ENCODE measurements at places on chromosomes 6 and 20.
A peak's percentile ranks its signal among the peaks of the same experiment; 100 is the strongest.

DNA sequence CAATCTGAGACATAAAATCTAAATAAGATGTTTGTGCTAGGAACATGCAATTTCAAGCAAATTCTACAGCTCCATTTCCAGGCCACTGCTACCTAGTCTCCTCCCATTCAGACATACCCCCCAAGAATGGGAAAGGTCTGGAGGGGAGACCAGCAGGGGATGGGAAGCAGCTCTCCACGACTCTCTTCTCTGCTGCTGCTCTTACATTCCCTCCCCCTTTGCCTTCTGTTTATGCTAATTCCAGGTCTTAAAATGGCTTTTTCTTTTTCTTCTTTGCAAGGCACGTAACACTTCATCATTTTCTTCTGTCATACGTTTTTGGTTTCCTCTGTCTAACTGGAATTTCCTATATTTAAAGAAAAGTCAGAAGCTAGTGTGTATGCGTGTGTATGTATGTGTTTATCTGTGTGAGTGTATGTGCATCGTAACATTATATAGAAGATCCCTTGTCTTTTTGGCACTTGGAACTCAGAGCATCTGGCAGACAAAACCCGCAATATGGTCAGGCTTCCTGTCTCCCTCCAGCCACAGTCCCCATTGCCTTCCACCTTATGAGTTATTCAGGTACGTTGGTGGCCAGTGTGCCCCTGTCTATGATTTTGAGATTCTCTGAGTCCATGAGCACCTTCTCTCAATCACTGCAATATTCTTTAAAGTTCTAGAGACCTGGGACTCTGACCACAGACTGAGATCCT is 493.7 kb downstream of the BTBD3 start:
- H3K27ac ChIP-seq, result no peak overlapping the region
- no peak overlapping the region for H3K4me3 ChIP-seq
- no peaks in the 10 kb centered on the region for H3K36me3 ChIP-seq
- peaks cover 8% of the 10 kb centered on the region for H3K4me1 ChIP-seq

DNA sequence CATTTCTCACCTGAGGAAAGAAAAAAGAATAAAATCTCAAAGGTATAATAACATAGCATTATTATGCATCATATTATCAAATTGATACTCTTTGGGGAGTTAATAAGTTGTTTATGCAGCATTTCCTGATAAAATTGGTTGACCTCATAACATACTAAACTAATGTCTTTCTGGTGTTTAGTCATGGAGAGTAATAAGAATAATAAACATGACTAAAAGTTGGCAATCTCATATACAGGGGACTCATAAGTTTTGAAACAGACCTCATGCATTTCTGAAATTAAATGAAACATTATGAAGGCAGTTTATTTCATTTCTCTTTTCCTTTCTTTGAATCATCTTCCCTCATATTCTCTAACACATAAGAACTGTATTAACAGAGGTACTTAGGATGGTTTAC is 60.5 kb upstream of the PRDM1 start:
- H3K27ac ChIP-seq, result no peak overlapping the region
- no peaks in the 10 kb centered on the region for H3K36me3 ChIP-seq
- DNase-seq, result no peak
- no peaks in the 10 kb centered on the region for H3K27me3 ChIP-seq

DNA sequence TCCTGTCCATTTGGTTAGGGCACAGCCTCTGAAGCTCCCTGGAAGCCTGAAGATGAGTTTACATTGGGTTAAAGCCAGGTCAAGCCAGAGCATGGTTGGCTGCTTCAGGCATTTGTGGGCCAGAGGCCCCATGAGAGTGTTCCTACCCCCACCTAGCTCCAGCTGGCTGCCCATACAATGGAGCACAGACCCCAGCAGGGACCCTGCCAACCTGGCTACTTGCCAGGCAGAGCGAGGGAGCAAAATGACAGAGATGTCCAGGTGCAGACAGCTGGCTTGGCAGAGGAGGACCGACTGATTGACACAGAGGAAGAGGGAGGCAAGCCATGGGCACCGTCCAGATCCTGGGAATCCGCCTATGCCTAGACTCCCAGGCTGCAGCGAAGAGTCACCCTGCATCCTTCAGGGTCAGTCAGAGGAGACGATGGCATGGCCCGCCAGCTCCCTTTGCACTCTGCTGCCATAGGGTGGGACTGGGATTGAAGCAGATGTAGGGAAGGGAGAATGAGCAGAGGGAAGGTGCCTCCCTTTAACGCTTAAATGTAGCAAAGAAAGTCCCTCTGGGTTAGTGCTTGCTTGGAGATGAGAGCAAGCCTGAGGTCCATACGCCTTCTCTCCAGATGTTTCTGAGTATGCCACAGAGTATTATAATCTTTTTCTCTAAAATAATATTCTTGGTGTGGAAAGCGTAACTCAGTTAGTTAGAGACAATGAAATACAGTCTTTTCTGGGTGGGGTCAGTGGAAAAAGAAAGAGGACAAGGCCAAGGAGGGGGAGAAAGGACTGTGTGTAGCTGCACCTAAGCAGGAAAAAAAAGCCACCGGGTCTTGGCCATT is 77.6 kb upstream of the FYN start:
- DNase-seq, result no peak
- H3K4me3 ChIP-seq, result peak overlapping the region; percentile 17
- peaks cover 4% of the 10 kb centered on the region for H3K4me1 ChIP-seq
- H3K36me3 ChIP-seq, result no peaks in the 10 kb centered on the region
- no peaks in the 10 kb centered on the region for H3K27me3 ChIP-seq
- no peak overlapping the region for H3K27ac ChIP-seq

DNA sequence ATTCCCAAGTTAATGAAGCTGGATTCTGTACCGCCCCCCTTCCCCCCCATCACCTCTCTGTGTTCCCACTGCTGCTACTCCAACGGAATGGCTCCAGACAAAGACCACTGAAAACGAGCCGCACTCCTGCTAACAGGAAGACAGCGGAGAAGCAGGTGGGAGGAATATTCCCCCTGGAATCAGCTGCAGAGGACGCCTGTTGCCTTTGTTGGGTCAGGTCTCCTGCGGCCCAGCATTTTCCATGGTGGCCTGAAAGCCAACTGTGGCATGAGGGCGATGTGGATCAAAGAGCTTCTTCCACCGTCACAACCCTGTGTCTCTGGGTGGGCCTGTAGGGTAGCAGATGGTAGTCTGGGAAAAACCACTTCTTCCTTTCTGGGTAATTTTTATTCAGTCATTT is 16.8 kb downstream of the AAR2 start:
- no peak overlapping the region for H3K4me3 ChIP-seq
- no peak overlapping the region for H3K27ac ChIP-seq
- H3K36me3 ChIP-seq, result peaks cover 50% of the 10 kb centered on the region
- no peaks in the 10 kb centered on the region for H3K27me3 ChIP-seq

DNA sequence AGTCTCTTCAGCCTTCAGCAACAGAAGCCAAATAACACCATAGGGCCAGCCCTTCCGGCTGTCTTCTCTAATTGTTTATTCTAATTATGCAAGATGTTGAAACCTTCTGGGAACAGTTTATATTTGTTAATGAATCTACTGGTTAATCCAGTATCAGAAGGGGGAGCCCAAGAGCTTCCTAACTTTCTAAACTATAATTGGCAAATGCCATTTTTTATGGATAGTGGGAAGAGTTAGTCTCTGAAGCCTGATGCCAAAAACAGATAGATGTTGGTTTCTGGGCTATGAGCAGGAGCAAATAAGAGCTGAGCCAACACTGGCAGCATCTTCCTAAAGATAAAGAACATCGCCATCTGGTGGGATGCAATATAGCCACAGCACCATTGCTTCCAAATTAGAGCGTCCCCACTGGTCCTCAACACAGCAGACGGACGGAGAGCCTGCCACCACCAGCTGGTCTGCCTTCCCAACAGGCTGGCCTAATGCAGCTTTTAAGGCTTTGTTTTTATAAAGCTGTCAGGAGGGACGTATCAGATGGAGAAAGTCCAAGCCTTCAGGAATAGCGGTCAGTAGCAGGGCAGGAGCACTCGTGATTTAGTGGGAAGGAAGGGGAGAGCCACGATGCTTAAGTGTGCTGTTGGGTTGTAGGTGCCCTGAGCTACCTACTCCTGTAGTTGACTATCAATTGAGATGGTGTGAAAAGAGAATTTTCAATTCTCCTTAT is 118.8 kb downstream of the RALGAPA2 start:
- DNase-seq, result peak; percentile 39
- no peak overlapping the region for H3K4me3 ChIP-seq
- H3K36me3 ChIP-seq, result no peaks in the 10 kb centered on the region
- H3K4me1 ChIP-seq, result no peaks in the 10 kb centered on the region
- no peaks in the 10 kb centered on the region for H3K27me3 ChIP-seq

Data from trophoblast cell (in vitro differentiated cells and primary cell).